ENCODE measurements at places on chromosomes 2 and 18.

DNA sequence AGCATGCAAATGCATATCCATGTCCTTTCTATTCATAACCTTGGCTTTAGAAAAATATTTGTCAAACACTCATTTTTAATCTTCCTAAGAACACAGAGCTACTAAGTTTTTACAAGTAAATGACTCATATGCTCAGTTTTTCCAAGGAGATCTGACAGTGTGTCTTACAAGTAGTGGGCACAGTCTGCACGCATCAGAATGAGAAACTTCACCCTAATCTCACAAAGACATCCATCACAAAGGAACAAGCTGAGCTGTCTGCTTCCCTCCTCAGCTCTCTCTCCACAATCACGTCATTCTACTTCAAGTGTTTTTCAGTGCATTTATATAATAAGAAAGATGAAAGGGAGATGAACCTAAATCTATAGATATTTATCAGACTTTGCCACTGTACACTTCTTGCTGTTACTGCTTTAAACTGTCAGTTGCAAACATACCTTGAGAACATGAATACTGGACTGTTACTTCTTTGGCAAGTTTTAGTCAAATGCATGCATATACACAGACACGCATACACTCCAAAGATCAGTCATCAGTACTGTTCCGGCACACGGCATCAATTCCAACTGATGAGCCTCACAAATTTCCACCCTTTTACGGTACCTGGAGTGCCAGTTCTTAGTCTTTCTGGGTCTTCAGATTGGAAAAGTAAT lies 75.7 kb downstream of the RBMS1 start:
- no peak for DNase-seq
- peaks cover 2% of the 10 kb centered on the region for H3K36me3 ChIP-seq
- peaks cover 2% of the 10 kb centered on the region for H3K4me1 ChIP-seq
- H3K4me3 ChIP-seq, result no peak overlapping the region

GRCh38 chr2:105525201-105525600 lies 126.3 kb upstream of the FHL2 start:
- no peaks in the 10 kb centered on the region for H3K36me3 ChIP-seq
- no peaks in the 10 kb centered on the region for H3K4me1 ChIP-seq
- DNase-seq, result no peak
- no peaks in the 10 kb centered on the region for H3K27me3 ChIP-seq
- no peak overlapping the region for H3K27ac ChIP-seq
- no peak overlapping the region for H3K4me3 ChIP-seq

GRCh38 chr2:112195950-112196349 lies 57.8 kb downstream of the FBLN7 start:
- H3K4me1 ChIP-seq, result no peaks in the 10 kb centered on the region
- H3K4me3 ChIP-seq, result no peak overlapping the region
- no peak for DNase-seq
- H3K27me3 ChIP-seq, result no peaks in the 10 kb centered on the region

- peaks cover 4% of the 10 kb centered on the region for H3K27me3 ChIP-seq
- no peak overlapping the region for H3K4me3 ChIP-seq
- no peak overlapping the region for H3K27ac ChIP-seq
- H3K36me3 ChIP-seq, result no peaks in the 10 kb centered on the region
- DNase-seq, result no peak
Observed at GRCh38 chr18:48085781-48086487, 155.5 kb upstream of the SMAD2 start.

GRCh38 chr2:216004697-216005283 lies 8.6 kb downstream of the MREG start:
- no peak for DNase-seq
- no peak overlapping the region for H3K27ac ChIP-seq
- H3K27me3 ChIP-seq, result no peaks in the 10 kb centered on the region
- H3K4me1 ChIP-seq, result peaks cover 11% of the 10 kb centered on the region

- no peaks in the 10 kb centered on the region for H3K36me3 ChIP-seq
- no peak overlapping the region for H3K4me3 ChIP-seq
- peaks cover 14% of the 10 kb centered on the region for H3K4me1 ChIP-seq
- H3K27me3 ChIP-seq, result peaks cover 2% of the 10 kb centered on the region
Observed at GRCh38 chr18:2324459-2324858, 246.8 kb downstream of the METTL4 start.

- no peak overlapping the region for H3K27ac ChIP-seq
- H3K4me1 ChIP-seq, result no peaks in the 10 kb centered on the region
- no peaks in the 10 kb centered on the region for H3K36me3 ChIP-seq
- no peak overlapping the region for H3K4me3 ChIP-seq
- DNase-seq, result no peak
- H3K27me3 ChIP-seq, result peaks cover 4% of the 10 kb centered on the region
Observed at GRCh38 chr2:220424561-220424960, 797.1 kb downstream of the SLC4A3 start.

Measured in progenitor cell of endocrine pancreas (in vitro differentiated cells).